Stimulated activated CD4-positive, alpha-beta T cell treated with anti-CD3 and anti-CD28 coated beads, Interleukin-15, amount 100 ng/mL, for 48 hours (primary cell): ENCODE measurements at places on chromosomes 2 and 18.
A peak's percentile ranks its signal among the peaks of the same experiment; 100 is the strongest.

DNA sequence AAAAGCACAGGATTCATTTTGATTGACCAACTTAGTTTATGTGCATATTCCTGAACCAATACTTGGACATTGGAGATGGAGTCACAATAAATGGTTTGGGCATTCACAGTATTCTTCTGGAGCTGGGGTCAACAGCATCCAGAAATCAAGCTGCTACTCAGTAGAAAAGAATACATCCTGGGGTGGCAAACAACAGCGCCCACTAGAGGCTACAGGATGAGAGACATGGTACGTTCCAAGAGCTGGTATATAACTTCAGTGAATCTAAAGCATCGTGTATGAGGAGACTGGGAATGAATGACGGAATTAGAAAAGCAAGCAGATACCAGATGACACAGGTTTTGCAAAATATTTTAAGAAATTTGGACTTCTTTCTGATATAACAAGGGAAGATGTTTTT, 142.9 kb upstream of the FIGN start:
- DNase-seq: no peak

- no peak for DNase-seq
These were observed 4.0 kb downstream of the NEU4 start for GRCh38 chr2:241812730-241813643.

DNA sequence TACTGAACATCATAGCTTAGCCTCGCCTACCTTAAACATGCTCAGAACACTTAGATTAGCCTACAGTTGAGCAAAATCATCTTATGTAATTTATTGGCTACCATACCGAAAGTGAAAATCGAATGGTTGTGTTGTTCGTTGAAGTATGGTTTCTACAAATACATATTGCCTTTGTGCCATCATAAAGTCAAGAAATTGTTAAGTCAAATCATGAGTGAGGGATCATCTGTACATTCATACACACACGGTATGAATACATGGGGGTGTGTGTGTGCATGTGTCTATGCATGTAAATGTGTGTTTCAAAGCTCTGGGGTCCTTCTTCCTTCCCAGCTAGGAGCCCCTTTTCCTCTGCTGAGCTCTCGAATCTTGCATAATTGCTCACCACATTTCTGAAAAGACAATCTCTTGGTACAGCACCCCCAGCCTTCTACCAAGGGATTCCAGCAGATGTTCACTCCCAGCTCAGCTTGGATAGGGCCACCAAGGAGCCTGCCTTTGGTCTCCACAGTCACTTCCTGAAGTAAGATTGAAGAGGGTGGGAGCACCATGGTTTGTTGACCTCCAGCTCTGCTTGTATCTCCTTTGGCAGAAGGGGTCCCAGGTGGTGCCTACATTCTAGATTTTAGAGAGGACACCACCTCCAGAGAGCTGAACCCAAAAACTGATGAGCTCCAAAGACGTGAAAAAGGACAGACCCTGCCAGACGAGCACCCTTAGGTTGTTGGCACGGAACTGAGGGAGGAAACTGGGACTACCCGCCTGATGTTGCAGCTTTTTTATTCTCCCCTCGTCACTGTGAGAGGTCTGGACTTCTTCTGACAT, 33.2 kb upstream of the CYP1B1 start:
- no peak for DNase-seq

GRCh38 chr2:138838851-138839620, 58.8 kb upstream of the NXPH2 start:
- DNase-seq: no peak

- DNase-seq: no peak
These were observed 139.4 kb downstream of the ASB1 start for GRCh38 chr2:238566001-238566645.

- no peak for DNase-seq
These were observed 96.5 kb downstream of the MYT1L start for GRCh38 chr2:2234398-2235195.

DNA sequence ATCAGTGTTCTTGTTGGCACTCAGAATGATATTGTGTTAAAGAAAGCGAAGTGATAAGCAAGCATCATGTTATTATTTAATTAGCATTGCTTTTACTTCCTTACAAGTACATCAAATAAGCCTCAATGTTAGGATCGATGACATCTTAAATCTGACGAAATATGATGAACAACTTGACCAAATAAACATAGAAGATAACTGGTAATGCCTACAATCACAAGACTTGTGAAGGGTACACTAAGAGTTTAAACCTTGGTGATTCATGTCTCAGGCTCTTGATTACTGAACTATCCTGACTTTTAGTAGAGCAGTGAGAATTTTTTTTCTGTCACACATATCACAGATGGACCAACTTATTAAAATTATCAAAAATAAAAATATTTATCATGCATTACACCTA, 500.8 kb upstream of the ZEB2 start:
- no peak for DNase-seq

- DNase-seq: no peak
These were observed 558.2 kb upstream of the LINC00305 start for GRCh38 chr18:64707052-64707451.

- DNase-seq: peak; percentile 90
These were observed 44.7 kb downstream of the MRPS5 start for GRCh38 chr2:95076705-95077529.

DNA sequence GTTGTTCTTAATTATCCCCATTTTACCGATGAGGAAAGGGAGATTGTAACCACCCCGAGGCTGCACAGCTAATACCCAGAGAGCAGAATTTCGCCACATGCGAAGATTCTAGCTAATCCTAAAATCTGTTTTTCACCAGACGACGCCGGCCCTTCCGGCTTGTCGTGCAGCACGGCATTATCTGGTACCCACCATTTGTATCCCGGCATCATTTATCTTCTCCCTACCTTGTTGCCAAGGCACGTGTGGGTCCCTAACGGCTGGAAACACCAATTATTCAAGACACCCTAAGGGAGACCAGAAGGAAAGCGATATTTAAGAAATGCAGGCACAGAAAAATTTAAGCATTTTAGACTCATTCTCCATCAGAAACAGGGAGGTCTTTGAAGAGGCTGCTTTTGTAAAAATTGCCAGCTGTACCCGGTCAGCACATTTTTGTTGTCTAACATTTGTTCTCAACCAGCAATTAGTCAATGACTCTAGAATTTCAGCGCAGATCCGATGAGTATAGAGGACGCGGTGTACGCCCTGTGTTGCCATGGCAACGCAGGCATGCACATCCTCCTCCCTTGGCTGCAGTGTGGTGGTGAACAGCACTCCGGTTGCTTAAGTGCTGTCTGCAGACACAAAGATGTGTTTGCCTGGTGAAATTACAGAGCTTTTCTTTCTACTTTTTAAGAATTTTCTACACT, 111.6 kb downstream of the AGAP1 start:
- DNase-seq: no peak

GRCh38 chr2:98571796-98572195, 36.5 kb downstream of the COA5 start:
- no peak for DNase-seq

DNA sequence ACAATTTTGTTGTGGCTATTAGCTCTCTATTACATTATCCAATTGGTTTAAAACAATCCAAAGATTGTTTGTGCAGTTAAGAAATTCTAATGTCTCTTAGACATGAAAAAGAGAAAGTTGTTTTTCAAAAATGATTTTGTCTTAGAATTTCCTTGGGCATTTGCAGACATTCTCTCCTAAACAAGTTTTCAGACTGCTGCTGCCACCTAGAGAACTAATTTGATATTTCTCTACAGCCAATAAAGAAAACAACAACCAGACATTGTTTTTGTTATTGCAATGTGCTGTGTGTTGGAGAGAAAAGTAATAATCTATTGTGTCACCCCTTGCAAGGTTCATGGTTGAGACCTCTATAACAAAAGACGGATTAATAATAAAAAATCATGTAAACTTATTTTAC, 119.0 kb upstream of the SYT4 start:
- no peak for DNase-seq

GRCh38 chr2:204250692-204251091, 294.6 kb upstream of the PARD3B start:
- no peak for DNase-seq

GRCh38 chr2:96407919-96408550, 72.5 kb downstream of the NCAPH start:
- no peak for DNase-seq

DNA sequence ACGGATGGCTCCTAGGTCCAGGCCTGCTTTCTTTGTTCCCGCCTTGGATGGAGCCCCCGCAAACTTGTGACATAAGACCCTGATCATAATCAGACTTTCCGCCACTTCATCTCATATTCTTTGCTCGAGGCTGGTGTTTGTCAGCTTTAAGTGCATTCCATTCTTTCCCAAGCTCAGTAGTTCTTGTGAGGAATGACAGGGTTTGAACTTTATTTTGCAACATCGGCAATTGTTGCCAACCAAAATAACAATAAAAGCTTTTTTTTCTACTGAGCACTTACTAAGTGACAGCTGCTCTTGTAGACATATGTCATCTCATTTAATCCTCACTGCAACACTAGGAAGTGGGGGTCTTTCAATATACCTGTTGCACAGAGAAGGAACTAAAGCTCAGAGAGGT, 178.8 kb upstream of the ST6GAL2 start:
- no peak for DNase-seq

DNA sequence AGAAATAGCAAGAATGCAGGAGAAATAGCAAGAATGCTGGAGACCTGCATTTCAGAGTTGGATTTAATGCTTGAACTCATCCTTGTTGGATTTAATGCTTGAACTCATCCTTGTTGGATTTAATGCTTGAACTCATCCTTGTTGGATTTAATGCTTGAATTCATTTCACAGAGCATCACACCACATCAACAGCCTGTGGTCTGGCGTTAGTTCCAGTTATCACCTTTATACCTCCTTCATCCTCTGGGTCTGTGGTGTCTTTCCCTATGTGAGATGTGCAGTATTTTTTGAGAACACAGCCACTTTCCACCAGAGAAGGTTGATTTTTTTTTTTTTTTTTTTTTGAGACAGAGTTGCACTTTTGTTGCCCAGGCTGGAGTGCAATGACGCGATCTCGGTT, 546.4 kb upstream of the SOX11 start:
- no peak for DNase-seq

DNA sequence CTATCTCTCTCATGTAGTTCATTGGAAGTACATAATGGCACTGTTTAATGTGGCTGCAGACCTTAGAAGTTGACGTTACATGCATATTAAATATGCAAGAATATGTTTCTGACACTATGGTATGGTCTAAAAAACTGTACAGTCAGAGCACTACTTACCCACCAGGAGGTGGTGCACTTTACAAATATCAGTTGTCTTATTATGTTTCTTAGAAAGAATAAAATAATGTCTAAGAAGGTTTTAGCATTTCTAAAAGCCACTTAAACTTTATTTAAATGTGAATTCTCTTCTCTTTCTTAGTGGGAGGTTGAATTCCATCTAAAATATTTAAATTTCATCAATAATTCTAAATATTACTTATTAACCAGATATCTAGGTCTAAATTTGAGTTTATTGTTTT, 4.3 kb downstream of the TMEFF2 start:
- DNase-seq: no peak

DNA sequence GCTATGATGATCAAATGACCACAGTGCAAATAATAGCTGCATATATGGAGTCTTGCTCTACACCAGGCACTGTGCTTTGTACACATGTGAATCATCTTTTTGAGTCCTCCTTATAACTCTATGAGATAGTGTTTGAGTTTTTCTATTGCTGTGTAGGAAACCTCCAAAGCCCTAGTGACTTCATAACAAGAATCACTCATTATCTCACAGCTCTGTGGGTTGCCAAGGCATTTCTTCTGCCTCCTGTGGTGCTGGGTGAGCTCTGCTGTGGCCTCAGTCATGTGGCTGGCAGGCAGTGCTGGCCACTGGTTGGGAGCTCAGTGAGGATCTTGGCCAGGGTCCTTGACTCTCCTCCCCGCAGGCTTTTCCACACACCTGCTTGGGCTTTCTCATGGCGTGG, 153.4 kb downstream of the CAPN13 start:
- no peak for DNase-seq

- DNase-seq: no peak
These were observed 228.1 kb upstream of the PXDN start for GRCh38 chr2:1972422-1972821.

- DNase-seq: no peak
These were observed 72.8 kb downstream of the EMILIN2 start for GRCh38 chr18:2919600-2919999.

- DNase-seq: no peak
These were observed 12.1 kb upstream of the C18orf32 start for GRCh38 chr18:49499046-49499637.

DNA sequence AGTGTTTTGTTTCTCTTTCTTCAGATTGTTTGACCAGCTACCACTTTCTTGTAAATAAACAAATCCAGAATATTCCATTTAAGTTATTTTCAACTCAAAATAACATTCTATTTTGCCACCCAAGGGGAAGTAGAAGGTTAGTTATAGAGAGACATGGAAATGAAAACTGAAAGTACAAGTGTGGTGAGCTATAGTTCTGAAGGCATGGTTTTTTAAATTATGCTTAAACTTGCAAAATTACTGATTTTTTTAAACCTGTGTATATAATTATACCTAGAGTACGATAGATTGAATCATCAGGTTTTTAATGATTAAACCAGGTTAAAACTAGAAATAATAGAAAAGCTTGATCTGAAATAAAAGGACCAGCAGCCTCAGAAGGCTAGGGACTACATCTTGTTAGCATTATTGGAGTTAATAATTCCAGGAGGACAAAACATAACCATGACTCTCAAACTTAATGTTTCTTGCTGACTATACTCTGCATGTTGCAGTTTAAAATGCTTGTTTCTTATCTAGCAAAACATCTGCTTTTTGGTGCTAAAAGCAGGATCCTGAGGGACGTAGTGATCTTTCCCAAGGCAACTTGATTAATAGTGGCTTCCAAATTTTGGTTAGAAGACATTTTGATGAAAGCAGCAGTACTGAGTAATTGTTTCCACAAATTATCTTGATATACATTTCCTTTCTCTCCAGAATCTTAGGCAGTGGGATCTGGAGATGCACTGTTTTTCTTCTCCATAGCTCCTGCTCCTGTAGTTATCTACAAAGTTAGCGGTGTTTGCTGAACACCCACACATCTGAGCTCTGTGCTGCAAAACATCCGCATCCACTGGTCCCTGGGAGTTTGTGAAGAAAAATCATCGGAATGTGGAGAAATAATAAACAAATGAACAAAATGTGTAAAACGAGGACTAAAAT, 327.2 kb upstream of the PKDCC start:
- no peak for DNase-seq

DNA sequence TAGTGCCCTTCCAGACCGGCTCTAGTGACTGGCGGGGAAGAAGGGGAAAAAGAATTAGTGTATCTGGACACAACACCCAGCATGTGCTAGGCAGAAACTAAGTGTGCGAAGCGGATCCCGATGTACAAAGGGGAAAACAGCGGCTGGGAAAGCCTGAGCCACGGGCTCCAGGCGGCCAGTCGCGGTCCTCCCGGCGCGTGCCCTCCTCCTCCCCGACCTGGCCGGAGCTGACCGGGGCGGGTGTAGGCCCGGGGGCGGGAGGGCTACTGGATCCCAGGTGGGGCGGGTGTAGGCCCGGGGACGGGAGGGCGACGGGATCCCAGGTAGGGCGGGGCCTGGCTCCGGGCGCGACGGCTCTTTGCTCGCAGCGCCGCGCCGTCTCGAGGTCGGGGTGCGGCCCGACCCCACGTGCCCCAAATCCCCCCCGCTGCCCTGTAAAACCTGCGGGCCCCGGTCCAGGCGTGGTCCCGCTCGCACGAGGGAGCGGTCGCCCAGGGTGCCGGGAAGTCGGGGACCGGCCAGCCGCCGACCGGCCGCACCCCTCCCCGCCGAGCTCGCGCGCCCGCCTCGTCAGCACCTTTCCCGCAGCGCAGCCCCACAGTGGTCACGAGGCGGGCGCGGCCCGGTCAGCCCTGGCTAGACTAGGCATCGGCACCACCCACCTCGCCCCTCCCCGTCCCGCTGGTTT, 48.8 kb downstream of the C2orf42 start:
- DNase-seq: peak; percentile 51

GRCh38 chr18:26386441-26386840, 160.2 kb downstream of the TAF4B start:
- DNase-seq: no peak
